GOT3 (cell line): ENCODE measurements at places on chromosomes 3 and 15.

DNA sequence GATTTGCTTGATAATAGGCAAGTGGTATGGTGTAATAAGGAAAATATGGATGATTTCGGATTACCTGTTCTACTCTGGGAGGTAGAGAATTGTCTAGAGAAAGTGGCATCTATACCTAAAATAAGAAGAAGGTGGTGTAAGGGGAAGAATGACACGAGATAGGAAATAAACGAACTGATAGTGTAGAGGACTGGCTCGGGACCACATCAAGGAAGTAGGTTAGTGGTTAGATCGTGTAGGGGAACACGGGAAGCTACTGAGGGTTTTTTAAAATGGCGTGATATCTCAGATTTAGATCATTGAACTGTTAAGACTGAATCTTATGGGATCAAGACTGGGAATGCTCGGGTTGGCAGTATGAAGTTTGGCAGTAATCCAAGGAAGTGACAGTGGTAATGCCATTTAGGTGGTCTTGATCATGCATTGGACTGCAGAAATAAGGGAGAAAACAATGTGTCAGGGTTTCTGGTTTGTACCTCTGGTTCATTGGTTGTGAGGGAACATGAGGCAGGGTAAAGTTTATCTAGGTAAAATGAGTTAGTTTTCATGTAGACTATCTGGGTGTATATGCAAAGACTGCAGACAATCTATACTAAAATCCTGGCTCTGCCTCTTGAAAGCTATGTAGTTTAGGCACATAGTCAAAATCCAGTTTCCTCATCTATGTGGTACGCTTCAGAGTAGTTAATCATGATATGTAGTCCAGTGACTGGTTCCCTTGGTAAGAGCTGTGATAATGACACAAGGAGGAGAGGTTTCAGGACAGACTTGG, 7.4 kb downstream of the RPL14 start:
- DNase-seq, result no peak

DNA sequence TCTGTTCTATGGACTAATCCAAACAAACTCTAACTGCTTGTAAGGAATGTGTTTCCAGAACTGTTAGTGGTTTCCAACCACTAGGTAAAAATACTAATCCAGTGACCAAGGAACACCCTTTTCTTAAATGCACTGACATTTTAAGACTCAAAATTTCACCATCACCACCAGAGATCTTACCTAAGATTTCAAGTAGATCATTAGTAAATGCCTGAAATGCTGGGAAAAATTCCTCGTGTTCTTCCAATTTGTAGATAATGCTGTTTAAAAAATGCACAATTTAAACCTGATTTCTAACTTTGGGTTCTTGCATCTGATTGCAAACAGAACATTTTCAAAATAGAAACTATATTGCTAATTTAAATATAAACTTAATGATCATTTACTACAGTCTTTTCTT, 63.4 kb downstream of the ESYT3 start:
- DNase-seq, result no peak

DNA sequence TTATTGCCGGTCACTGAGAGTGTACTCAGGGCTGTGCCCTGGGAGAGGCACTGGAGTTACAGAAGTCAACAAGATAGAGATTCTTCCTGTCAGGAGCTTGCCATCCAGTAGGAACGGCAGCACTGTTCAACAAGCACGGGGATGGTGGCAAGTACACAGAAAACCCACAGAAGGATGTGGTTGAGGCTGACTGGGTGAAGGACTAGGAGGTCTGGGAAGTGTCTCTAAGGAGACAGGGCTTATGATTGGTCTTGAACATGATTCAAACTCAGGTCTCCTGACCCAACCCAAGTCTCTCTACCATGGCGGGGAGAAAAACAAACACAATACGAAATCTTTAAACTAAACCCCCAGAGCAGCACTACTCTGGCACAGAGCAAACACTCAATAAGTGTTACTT, 37.6 kb downstream of the ERICH6 start:
- DNase-seq, result no peak

DNA sequence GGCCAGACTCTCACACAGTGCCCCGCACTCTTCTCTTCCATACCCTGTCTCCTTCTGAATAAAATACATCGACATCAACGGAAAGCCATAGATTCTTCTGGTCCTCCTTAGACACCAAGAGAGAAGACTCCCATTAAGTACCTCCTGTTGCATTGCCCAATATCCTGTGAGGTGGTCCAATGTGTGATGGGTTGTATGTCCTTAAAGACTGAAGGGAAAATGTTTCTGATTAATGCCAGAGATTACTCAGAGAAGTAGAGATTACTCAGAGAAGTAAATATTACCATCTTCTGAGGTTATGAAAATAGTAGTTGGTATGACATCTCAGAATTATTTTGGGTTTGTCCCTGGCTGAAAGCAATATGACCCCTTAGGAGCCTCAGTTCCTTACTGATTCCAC, 60.8 kb upstream of the GALNT15 start:
- DNase-seq, result no peak

DNA sequence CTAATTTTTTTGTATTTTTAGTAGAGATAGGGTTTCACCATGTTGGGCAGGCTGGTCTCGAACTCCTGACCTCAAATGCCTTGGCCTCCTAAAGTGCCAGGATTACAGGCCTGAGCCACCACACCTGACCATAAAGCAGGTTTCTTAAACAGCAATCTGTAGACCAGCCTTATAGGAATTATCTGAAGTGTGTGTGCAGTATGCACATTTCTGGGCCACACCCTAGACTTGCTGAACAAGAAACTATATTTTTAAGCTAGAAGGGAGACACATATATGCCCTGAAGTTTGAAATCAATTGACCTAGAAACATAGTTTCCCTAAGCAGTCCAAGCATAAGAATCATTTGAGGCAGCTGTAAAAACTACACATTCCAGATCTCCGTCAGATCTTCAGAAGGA, 805.7 kb downstream of the TUSC7 start:
- DNase-seq, result no peak

DNA sequence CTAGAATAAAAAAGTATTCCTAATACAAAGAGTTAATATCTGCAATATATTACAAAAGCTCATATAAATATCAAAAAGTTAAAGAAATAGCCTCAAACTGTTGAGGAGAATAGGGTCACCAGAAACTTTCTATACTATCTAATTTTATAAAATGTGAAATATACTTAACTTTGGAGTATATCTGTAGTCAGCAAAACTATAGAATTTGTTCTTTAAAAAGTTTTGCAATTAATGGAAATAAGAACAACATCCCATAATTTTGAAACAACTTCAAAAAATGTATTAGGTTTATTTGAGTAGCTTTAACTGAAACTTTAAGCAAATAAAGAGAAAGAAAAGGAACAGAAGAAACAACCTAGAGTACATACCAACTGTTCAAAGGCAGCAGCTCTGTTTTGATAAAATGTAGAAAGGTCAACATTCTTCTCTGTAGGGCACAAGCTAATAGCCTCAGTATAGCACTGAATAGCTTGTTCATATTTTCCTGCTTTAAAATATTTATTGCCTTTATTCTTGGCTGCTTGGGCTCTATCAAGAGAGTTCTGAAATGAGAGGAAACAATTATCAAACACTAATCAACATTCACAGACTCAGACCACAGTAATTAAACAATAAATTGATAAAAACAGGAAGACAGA, 14.3 kb downstream of the TOMM70 start:
- no peak for DNase-seq

GRCh38 chr3:50433954-50434353, 69.5 kb downstream of the CACNA2D2 start:
- no peak for DNase-seq

- no peak for DNase-seq
These were observed 46.1 kb downstream of the ABHD5 start for GRCh38 chr3:43736558-43737440.

GRCh38 chr3:173351886-173352285, 45.7 kb upstream of the NLGN1 start:
- DNase-seq, result no peak

- DNase-seq, result no peak
These were observed 445.4 kb downstream of the EPHB1 start for GRCh38 chr3:135240426-135240825.

DNA sequence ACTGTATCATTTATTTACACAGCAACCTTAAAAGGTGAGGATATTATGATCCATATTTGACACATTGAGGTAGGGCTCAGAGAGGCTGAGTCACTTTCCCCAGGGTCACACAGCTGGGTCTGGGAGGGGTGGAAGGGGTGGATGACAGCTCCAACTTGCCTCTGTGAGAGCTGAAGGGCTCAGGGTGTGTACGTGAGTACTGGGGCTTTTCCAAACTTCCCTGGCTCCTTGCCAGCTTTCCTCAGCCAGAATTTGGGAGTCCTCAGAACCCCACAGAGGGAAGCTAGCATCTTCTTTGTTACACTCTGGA, 58.3 kb upstream of the SLC6A11 start:
- DNase-seq, result no peak

DNA sequence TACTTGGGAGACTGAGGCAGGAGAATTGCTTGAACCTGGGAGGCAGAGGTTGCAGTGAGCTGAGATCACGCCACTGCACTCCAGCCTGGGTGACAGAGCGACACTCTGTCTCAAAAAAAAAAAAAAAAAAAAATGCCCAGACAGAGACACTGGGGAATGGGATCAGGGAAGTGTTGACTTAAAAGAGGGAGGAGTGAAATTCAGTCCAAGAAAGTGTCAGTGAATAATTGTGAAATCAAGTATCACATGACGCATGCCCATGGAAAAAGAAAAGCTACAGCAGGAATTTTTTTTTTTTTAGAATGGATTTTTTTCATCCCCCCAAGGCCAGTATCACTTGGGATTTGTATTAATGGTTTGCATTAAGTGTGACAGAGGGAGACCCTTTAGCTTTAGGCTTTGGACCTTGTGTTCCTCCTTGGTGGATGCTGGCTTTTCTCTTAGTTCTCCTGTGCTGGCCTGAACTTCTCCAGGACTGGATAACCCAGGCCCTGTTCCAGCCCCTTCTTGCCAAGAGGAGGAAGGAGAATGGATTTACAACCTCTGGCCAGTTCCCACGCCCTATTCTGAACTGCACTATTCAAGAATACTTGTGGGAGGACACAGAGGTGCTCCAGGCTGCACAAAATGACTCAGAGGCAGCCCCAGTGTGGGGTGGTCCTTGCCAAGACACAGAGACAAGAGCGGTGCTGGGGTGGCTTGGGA, 36.7 kb upstream of the ZNF774 start:
- no peak for DNase-seq

GRCh38 chr3:52523386-52524257, 10.0 kb downstream of the NT5DC2 start:
- no peak for DNase-seq

DNA sequence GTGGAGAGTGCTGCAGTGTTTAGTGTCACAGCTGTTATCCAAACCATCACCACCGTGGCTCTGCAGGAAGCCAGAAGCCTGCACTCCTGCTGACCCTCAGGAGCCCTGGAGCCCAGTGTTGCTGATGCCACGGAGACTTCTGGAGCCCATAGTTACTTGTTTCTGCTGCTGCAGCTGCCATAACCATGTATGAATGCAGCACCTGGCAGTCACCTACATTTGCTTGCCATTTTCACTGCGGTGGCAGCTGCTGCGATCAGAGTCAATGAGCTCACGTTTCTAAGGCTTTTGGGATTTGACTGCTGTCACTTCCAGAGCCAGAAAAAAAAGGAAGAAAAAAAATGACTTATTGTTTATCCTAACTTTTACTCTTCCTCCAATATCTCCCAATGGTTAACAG, 299.2 kb upstream of the THRB start:
- DNase-seq, result no peak

GRCh38 chr3:23304424-23304823, 101.3 kb downstream of the UBE2E2 start:
- no peak for DNase-seq

- DNase-seq, result no peak
These were observed 720.2 kb downstream of the ROBO1 start for GRCh38 chr3:79047581-79047980.

GRCh38 chr3:187454085-187454815, 86.1 kb downstream of the RTP4 start:
- DNase-seq, result no peak

- no peak for DNase-seq
These were observed 90.0 kb downstream of the GAP43 start for GRCh38 chr3:115713284-115713683.

GRCh38 chr15:63244399-63244798, 33.0 kb upstream of the APH1B start:
- no peak for DNase-seq

- DNase-seq, result peak; percentile 16
These were observed 81.6 kb downstream of the PPCDC start for GRCh38 chr15:75104804-75105557.

DNA sequence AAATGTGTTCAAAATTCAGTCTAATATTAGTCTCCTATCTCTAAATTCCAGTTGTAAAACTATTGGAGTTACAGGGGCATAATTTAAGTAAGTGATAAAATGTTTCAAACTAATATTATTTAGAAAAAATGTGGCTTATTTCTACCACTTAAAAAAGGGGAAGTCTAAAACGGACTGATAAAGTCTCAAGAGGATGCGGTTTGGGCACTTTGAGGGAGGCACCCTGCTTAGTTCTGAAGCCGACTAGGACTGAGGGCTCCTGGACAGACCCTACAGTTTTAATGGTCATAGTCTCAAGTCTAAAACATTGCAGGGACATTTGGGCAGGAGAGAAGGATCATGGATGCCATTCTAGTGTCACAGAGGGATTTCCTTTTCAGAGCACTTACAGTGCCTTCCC, 566.3 kb downstream of the NR2F2 start:
- no peak for DNase-seq

DNA sequence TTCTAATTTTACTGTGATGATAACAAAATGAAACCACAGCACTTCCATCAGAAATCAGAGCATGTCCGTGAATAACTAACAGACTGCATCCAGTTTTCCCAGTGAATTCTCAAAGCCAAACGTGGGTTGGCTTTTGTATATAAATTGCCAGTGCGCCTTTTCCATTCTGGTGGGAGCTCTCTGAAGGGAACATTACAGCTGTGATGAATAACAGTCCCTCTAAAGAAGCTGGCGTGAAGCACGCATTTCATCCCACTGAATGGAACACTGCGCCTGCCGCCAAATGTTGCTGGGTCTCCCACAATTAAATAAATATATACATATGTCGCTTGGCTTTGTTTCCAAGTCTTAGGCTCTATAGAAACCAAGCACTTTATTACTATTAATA, 113.0 kb upstream of the PFN2 start:
- no peak for DNase-seq

- no peak for DNase-seq
These were observed 27.5 kb downstream of the RARB start for GRCh38 chr3:25455441-25456132.

- no peak for DNase-seq
These were observed 12.2 kb upstream of the IQCF5 start for GRCh38 chr3:51887620-51888019.

- no peak for DNase-seq
These were observed 32.0 kb downstream of the APBA2 start for GRCh38 chr15:28917791-28918140.

- no peak for DNase-seq
These were observed 1271.9 kb downstream of the ZPLD1 start for GRCh38 chr3:103706671-103707070.

DNA sequence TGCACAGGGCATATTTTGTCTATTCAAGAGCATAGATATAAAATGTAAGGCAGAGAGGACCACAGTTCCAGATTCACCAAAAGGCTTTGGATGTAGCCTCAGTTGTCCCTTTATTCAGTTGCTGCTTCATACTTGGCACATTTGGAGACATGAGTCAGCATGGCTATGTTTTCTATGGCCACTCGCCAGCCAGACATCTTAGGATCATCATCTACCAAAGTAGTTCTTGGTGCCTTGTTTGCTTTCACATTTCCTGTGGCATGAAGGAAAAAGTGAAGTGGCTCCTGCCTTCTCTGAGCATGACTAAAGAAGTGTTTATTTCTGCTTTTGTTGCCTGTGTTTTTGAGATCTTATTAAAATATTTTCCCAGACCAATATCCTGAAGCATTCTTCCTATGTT, 7.2 kb downstream of the SUSD5 start:
- no peak for DNase-seq
